Activated CD4-positive, alpha-beta T cell treated with anti-CD3 and anti-CD28 coated beads, Interleukin-10, Interleukin-2, amounts not matched to agents 100 ng/mL and 50 ng/mL, durations not matched to agents 16 hours and 8 hours (primary cell): ENCODE measurements at places on chromosomes 7 and 10.

DNA sequence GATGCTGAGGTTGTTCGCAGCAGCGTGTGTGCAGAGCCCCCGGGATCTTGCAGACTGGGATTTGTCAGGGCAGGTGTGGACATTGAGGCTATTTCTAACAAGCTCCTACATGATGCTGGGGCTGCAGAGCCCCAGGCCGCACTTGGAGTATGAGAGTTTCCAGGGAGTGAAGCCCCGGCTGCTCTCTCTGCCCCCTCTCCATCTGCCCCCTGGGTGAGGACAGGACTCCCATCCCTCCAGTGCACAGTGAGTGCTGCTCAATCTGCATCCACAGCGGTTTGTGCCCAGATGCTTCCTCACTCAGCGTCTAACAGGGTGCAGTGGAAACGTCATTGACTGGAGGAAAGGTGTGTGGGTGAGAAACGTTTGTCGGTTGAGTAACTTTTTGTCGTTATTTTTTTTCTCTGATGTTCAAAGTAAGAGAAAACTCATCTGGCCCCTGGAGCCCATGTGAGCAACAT, 25.3 kb downstream of the IL2RA start:
- peak; percentile 34 for DNase-seq

DNA sequence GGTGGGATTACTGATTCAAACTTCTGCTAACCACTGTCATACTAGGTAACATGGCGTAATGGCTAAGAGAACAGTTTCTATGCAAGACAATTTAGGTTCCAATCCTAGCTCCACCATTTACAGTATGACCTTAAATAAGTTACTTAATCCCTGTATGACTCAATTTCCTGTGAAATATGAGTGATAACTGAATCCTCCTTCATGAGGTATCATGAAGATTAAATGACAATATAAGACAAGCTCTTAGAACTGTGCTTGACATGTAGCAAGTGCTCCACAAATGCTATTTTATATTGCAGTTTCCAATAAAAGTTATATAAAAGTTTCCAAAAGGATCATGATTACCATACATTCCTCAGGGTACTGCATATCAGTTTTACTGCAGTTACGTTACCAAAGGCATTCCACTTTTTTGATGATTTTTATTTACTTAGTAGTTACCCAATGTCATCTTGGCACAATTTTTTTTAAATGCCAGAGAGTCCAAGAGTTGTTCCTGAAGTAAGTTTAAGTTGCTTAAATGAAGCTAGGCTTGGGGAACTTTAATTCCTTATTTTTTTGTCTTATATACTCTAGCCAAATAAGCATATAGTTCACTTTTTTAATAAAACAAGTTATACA, 7.1 kb downstream of the DOCK4 start:
- peak; percentile 45 for DNase-seq

- DNase-seq = no peak
Measured at GRCh38 chr7:151451626-151452571, 12.0 kb upstream of the CRYGN start.

DNA sequence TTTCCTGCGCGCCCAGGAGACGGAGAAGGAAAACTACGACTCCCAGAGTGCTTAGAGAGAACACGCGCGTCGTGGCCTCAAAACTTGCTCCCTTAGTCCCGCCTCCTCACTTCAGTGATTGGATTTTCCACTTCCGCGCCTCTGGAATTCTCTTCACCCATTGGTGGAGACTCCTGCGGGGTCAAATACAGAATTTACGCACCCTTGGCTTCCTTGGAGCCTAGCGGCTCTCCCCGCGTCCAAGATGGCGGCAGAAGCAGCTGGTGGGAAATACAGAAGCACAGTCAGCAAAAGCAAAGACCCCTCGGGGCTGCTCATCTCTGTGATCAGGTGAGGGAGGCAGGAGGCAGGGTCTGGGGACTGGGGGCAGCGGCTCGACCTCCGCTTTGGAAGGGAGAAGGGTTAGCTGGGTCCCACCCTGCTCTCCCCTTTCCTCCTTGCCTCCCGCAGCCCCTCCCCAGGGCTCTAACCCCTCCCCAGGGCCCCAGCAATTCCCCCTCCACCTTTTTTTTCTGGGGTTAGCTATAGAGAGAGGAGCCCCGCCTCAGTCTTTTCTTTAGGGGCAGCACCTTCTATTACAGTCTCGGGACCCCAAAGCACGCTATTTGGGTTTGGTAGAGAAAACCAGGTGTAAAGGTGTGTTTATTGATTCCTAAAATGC, at the start of gene EXOC4:
Gene EXOC4, plus strand, starts transcription at position 221 of the 661 bp plus-strand sequence.
- DNase-seq = peak; percentile 97

DNA sequence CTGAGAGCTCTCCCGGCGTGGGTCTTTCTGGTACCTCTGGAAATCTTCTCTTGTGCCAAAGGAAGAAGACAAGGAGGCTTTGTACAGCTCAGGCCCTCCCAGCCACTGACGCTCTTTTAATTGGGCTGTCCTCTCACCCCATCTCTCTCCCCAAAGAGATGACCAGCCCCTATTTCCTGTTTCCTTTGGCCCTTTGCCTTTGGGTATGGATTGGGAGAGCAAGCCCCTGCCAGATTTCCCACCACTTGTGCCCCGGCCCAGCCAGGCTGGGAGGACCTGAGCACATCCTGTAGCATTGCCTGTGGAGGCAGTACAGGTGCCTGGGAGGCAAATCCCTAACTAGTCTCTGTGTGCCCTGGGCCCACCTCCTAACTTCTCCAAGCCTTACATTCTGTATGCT, 5.7 kb upstream of the PLAC9 start:
- DNase-seq = no peak

DNA sequence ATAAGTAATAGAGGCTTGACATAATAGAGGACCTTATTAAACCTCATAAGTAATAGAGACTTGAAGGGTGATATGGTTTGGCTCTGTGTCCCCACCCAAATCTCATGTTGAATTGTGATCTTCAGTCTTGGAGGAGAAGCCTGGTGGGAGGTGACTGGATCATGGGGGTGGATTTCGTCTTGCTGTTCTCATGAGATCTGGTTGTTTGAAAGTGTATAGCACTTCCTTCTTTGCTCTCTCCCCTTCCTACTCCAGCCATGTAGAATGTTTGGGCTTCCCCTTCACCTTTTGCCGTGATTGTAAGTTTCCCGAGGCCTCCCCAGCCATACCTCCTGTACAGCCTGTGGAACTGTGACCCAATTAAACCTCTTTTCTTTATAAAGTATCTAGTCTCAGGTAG, 8.6 kb downstream of the KIFBP start:
- DNase-seq = no peak
